ENCODE measurements at places on chromosomes 1 and 21.
A peak's percentile ranks its signal among the peaks of the same experiment; 100 is the strongest.

DNA sequence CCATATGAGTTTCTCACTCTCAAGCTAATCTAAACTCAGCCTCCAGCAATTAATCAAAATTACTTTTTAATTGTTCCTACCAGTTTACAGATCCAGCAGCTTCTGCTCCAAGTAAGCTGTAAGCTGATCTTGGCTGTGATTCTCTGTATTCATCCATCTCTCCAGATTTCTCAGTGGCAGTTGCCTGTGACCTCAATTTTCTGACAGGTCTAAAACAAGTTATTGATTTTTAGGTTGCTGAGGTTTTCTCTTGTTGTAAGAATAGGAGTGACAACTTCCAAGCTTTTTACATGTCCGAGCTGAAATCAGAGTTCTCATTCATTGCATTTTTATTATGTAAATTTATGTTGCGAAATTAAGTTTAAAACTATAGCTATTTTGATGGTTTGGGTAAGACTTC, 1044.4 kb downstream of the PLA2G4A start:
- DNase-seq = no peak

DNA sequence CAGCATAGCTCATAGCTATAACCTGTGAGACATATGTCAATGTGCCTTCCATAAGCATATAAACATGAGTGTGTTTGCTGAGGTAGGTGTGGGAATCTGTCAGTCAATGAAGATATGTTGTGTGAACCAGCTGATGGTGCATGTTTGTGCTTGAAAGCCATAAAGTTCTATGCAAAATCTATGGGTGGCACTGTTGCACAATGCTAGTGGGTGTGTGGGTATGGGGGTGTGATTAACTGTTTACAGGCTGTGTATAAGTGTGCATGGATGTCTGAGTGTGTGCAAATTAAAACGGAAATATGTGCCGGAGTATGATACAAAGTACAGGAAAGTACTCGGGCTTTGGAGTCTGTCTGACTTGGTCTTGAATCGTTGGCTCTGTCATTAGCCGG, 1.0 kb upstream of the ATP2B4 start:
- DNase-seq = peak; percentile 37

GRCh38 chr1:240811256-240811655, 199.3 kb upstream of the GREM2 start:
- DNase-seq = no peak

- no peak for DNase-seq
Measured at GRCh38 chr1:226436472-226436854, 28.6 kb upstream of the PARP1 start.

DNA sequence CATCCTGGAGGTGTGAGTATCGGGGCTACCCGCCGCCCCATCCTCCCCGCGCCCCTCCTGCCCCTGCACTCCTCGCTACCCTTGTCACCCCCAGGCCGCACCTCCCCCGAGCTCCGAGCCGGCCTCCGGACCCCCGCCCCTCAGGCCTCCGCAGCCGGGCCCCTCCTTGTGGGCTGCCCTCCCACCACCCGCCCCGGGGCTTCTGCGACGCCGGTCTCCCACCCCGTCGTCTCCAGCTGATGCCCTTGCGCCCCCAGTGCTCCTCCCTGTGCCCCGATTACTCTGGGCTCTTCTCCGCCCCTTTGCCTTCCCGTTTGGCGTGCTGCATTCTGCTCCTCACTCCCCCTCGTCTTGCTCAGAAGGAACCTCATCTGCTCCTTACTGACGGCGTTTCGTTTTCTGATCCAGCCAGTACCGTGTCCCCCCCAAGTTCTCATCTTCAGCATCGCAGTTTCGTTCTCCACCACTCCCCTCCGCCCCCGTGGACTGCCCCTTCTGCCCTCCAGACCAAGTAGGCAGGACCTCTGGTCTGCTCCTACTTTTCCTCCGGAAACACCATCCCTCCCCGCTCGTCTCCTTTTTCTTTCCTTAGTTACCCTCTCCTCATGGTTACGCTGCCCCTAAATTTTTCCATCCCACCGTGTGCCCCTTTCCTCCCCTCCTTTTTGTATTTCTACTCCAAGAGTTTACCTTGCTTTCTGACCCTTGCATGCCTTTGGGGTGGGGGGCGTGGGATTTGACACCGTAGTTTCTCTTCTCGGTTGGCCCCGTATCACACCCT, 841 bp downstream of the SNX27 start:
- DNase-seq = peak; percentile 20

DNA sequence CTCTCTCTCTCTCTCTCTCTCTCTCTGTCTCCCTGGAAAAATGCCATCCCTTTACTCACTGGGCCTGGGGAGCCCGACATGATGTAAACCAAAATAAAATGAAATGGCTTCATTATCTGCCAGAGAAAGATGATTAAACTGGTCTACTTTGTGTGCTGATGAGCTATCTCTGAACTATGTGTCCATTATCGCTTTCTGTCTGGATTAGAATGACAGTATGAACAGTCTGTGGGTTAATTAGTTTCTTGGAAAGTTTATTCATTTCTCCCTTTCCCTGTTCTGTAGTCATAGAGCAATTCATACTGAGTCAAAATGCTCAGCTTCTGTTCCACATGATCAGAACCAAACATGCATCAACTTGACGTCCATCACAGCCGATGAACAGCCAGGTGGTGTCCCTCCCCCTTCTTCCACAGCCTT, 72.4 kb upstream of the KCND3 start:
- no peak for DNase-seq

GRCh38 chr1:53589043-53589887, 130.1 kb downstream of the DMRTB1 start:
- no peak for DNase-seq

GRCh38 chr1:38990738-38991637, at the start of gene AKIRIN1:
Gene AKIRIN1 (plus strand): TSS chr1:38991276. CDS start chr1:38991381, 105 bp downstream.
- peak; percentile 96 for DNase-seq

GRCh38 chr1:57966751-57967406, 543.0 kb upstream of the DAB1 start:
- DNase-seq = no peak

DNA sequence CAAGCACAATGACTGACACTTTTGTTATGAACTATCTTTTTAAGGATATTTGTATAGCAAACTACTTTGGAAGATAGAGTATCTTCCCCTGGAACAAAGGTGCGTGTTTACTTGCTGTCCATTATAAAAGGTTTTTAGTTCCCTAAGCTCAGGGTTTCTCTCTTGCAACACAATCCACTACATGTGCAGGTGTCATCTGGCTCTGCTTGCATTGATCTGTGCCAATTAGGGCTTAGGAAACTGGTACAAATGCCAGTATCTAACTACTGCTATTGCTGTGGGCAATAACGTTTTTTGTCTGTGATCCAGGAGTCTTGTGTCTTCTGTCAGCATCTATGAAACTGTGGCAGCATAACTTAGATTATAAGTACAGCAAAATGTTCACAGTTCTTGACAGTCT, 68.3 kb upstream of the ABCD3 start:
- DNase-seq = no peak

DNA sequence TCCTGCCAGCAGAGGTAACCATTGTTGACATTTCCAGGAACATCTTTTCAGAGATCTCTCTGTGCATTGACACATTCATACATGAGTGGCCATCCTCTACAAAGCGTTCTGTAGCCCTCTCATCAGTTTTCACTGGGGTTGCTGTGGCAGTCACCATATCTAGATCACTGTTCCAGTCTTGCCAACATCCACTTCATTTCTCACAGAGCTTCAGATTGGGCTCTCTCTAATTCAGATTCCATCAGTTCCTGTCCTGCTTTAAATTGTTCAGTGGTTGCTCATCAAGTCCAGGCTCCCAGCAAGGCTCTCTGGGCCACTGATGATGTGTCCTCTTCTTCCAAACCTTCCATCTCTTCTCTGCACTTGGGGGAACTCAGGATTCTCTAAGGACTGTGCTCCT, 173.7 kb downstream of the KCNJ6 start:
- peak; percentile 14 for DNase-seq

DNA sequence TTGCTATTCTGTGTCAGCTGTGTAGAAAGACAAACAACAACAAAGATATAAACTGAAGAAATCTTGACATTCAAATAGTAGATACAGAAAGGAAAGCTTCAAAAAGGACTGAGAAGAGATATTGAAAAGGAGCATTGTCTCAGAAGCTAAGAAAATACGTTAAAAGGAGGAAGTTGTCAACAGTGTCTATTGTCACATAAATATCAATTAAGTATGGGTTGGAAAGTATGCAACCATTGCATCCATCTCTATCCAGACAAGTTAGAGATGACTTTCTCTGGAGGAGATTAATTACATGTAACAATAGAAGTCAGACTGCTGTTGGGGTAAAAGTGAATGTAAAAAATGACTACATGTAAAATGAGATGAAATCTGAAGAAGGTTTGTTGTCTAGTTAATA, 29.7 kb upstream of the BRINP3 start:
- DNase-seq = no peak

DNA sequence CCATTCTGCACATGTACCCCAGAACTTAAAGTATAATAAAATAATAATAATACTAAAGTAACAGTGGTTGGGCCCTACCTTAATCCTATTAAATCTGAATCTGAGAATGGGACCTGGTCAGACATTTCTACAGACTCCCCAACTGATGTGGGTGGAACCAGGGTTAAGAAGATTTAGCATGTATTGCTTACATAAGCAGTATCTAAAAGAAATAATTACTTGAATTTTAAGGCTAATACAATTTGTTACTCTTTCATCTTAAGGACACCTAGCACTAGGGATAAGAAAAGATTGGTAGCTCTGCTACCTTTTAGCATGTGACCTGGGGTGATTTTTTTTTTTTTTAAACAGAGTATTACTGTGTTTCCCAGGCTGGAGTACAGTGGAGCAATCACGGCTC, 79.4 kb downstream of the IVNS1ABP start:
- DNase-seq = no peak

DNA sequence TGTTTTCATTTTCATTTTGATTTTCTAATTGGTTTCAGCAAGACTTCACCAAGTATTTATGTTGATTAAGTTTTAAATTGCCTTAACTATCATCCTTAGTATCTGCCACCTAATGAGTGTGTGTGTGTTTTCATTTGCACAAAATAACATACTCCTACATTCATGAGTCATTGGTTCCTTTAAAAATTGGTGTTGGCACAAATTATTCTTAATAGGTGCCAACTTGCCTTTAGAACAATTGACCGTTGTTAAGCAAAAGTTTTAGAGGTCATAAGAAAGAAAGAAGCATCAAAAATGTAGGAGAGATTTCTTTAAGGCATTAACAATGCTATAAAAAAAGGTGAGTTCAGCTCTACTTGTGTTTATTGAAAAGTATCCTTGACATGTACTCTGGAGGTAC, 77.5 kb downstream of the FNBP1L start:
- no peak for DNase-seq
